Calu3 (cell line): ENCODE measurements at places on chromosomes 5 and 9. TPM values are rescaled to one million over a fixed set of nuclear protein-coding genes. Genes with fewer than 3 reads are reported as not detected.

DNA sequence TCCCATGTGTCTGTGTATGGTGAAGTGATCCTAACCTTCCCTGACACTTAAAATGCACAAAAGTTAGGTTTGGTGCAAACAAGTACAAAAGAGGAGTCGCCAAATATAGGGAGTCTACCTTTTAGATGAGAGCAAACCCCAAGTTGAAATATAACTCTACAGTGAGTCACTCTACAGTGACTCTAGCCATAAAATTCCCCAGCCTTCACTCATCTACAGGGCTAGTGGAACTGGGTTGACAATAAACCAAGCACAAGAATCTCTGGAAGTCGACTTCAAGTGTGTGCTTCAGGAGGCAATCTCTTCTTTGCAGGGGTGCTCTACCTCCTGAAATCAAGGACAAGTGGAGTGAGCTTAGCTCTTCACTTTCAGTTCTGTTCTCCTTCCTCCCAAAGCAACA lies 3.3 kb downstream of the SHISAL2B start:
- DNase-seq: peak; percentile 2

GRCh38 chr5:114243281-114243971 lies 118.4 kb upstream of the KCNN2 start:
- no peak for DNase-seq

ADGRD2 gene
- not detected in 2 replicates for total RNA-seq

- DNase-seq: peak; percentile 33
These were observed at the start of gene ZNF618 for GRCh38 chr9:113876151-113876992. ZNF618 (plus strand) TSS chr9:113876309; CDS start chr9:113876381, 72 bp downstream.

NADK2 gene
- total RNA-seq: 18.8 and 21.6 TPM in 2 replicates

ELOVL7 gene
- 40.5 and 42.7 TPM in 2 replicates for total RNA-seq

OBP2B gene
- not detected in 2 replicates for total RNA-seq

- no peak for DNase-seq
These were observed 445.5 kb downstream of the GABRG2 start for GRCh38 chr5:162512935-162513565.

GRCh38 chr5:14227513-14227912 lies 84.4 kb downstream of the TRIO start:
- no peak for DNase-seq

CSF2 gene
- total RNA-seq: 0.80 TPM in 1 of 2 replicates, not detected in the other

ATOSB gene
- total RNA-seq: 16.8 and 17.5 TPM in 2 replicates

- DNase-seq: no peak
These were observed 25.2 kb upstream of the PLAC8L1 start for GRCh38 chr5:146130440-146131045.

DNA sequence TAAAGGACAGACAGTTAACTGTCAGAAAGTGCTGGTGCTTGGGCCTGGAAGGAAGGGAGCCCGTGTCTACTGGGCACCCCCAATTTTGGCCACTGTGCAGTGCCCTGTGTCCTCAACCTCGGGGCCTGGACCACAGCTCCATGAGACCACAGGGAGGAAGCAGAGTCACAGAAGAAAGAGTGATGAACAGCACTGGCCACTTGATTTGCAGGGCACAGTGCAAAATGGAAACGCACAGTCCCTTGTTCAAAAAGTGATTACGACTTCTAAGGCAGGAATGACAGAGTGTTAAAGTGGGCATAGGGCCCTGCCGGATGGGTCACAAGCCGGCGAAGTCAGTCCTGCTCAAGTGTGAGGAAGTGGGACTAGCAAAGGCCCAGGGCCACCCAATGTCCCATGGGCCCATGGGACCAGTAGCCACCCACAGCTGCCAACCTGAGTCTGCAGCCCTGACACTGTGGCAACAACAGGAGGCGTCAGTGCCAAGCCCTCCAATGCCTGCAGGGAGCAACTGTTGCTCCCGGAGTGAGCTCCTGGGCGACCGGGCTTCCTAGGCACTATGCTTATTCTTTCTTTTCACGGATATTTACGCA lies 85.4 kb downstream of the ADAMTS2 start:
- no peak for DNase-seq

GRCh38 chr5:39794513-39795210 lies 369.9 kb upstream of the DAB2 start:
- DNase-seq: no peak

DNA sequence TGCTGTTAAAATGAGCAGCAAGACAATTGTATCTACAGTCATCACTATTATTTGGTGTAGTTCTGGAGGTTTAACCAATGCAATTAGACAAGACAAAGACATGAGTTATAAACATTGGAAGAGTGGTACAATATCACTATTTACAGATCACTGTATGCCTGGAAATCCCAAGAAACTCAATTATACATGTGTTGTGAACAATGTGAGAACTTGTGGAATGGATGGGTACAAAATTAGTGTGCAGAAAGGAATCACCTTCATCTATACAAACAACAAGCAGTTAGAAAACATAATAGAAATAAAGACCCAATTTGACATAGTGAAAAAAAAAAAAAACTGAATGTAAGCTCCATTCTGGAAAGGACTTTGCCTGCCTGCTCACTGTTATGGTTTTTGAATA lies 12.4 kb upstream of the CCDC112 start:
- no peak for DNase-seq
